ENCODE measurements at places on chromosomes 3 and 15.
A peak's percentile ranks its signal among the peaks of the same experiment; 100 is the strongest.

- no peak for DNase-seq
Measured at GRCh38 chr3:143252931-143253330, 133.4 kb downstream of the CHST2 start.

DNA sequence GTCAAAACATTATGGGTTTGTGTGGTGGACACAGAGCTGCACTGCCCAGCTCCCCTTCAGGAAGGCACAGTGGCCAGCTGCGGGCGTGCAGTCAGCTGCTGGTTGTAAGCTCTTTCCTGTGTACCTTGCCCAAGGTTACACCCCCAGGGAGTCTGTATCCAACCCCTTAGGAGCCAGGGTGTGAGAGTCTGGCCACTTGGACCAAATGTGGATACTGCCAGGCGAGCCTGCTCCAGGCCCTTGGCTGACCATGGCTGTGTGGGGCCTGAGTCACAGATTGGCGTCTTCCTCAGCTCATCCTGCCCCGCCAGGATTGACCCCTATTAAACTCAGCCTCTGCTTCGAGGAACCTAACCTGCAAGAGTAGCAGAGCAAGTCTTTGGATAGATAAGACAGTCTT, 56.9 kb downstream of the ABHD5 start:
- DNase-seq: no peak

DNA sequence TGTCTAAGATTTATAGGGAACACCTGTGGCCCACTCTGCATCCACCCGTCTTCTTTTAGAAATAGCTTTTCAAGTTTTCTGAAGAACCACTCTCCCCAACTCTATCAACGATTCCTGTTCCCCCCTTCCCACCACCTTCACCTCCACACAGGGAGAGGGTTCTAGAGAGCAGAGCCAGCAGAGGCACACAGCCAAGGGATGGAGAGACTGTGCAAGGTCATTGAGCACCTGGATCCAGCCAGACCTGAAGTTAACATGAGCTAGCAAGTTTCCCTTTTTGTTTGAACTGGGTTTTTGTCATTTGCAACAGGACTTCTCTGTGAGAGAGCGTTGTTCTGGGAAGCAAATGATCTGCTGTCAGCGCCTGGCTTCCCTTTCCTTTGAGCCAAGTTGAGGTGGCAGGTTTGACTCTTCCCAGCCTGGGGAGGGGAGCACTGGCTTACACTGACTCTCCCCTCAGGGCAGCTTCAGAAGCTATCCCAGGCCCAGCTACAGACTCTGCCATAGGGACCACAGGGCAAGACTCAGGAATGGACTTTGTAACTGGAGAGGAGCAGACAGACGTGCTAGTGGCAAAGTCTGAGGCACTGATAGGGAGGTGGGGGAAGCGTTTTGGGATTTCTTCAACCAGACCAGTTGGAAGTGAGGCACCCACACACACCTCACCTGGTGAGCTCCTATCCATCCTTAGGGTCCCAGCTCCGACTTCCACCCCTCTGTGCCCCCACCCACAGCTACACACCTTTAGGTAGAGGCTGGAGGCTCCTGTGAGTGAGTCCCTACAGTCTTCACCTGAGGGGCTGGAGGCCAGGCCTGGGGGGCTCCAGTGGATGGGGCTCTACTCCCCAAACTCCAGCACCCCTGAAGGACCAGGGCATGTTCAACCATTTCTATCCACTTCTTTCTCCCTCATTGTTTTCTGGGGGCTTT, 19.4 kb upstream of the PLXNA1 start:
- DNase-seq: no peak

DNA sequence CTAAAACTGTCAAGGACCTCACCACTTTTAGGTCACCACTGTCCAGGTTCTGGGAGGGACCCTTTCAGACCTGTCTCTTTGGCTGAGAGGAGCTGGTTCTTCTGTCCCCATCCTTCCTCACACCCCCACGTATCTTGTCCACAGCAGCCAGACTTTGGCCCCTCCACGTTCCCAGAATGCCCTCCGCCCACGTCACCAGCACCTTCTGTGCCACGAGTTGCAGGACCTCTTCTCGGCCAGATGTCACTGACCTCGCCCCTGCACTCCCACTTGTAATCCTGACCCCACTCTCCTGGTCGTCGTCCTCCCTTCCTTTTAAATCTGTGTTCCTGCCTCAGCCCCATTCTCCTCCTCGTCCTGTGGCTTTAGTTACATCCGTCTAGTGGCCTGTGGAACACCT, 22.6 kb upstream of the SEC13 start:
- no peak for DNase-seq

GRCh38 chr3:40765884-40766283, 241.1 kb downstream of the ZNF621 start:
- DNase-seq: no peak

- DNase-seq: peak; percentile 63
Measured at GRCh38 chr3:71779674-71780377, 5.1 kb downstream of the PROK2 start.

DNA sequence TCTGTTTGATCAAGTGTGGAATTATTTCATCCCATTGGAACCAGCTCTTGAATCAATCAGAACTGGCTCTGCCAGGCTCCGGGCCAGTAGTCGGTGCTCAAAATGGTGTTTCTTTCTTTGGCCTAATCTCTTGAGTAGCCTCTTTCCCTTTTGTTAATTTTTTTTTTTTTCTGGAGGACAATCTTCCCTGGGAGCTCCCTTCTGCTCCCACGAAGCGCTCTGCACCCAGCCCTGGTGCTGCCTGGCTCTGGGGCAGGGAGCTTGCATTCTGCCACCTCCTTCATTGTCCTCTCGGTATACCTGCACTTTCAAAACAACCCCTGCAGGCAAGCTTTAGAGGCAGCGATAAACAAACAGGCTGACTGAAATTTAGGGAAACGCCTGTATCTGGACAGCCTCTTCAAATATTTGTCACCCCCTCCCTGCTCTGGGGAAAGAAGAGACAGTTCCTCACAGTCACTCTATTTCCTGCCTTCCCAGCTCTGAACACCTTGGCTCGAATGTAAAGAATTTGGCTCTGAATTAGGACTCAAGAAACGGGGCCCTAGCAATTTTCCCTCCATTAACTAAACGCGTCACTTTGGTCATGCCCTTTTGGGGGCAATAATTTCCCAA, 1.1 kb upstream of the THSD4 start:
- DNase-seq: no peak

DNA sequence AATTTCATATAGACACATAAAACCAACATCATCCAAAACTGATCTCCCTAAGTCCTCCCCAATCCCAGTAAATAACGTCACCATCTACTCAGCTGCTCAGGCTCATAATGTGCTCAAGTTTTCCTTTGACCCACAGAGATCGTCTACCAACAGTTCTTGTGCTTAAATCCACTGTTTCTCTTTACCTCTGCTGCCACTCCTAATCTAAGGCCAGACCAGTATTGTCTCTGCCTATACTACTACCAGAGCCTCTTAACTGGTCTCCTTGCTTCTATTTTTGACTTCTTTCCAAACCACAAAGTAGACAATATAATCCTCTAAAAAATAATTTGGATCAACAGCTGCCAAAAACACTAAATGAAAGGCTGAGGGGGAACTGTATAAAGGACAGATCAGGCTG, 65.3 kb downstream of the CLASP2 start:
- peak; percentile 24 for DNase-seq

DNA sequence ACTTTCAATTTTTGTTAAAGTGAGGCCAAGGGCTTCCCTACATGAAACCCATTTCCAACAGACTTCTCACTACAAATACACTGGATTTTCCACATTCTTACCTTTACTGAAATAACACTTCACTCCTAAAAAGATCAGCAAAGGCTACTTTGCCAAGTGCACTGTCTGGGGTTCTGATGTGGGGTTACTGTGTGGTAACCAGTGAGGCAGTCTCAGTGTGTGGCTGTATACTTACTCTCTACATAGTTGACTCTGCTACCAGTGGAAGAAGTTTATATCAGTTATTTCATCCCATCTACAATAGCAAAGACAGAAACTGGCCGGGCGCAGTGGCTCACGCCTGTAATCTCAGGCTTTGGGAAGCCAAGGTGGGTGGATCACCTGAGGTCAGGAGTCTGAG, 5.6 kb downstream of the WDR82 start:
- DNase-seq: no peak

- no peak for DNase-seq
Measured at GRCh38 chr3:137061186-137061585, 103.4 kb downstream of the IL20RB start.

- peak; percentile 18 for DNase-seq
Measured at GRCh38 chr15:31302778-31303725, 23.6 kb upstream of the KLF13 start.

DNA sequence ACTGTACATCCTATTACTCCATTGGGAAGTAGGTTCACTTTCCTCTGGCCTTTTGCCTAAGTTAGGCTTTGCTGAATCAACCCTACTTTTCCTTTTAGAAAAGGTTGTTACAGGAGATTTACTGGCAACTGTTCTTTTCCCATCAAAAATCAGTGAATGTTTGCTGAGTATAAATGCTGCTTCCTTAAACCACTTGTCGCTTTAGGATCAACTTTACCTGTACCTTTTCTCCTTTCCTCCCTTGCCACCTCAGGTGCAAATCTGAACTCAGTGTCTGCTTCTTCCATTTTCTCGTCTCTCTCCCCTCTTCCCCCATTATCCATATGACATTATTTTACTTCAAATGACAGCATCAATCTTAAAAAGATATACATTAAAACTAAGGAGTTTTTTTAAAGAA, 69.5 kb upstream of the GOLGA6B start:
- DNase-seq: no peak

- no peak for DNase-seq
Measured at GRCh38 chr3:144272680-144273079, 301.1 kb downstream of the DIPK2A start.

DNA sequence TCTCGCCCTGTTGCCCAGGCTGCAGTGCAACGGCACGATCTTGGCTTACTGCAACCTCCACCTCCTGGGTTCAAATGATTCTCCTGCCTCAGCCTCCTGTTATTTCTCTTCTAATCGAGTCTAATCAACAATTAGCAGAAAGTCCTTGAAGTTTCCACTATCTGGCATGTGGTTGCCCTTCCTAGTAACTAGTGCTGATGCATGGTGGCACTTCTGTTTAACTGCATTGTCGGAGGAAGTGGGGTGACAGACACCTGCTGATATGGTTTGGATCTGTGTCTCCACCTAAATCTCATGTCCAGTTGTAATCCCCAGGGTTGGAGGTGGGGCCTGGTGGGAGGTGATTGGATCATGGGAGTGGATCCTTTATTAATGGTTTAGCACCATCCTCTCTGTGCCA, 9.2 kb downstream of the CRTAP start:
- DNase-seq: no peak

DNA sequence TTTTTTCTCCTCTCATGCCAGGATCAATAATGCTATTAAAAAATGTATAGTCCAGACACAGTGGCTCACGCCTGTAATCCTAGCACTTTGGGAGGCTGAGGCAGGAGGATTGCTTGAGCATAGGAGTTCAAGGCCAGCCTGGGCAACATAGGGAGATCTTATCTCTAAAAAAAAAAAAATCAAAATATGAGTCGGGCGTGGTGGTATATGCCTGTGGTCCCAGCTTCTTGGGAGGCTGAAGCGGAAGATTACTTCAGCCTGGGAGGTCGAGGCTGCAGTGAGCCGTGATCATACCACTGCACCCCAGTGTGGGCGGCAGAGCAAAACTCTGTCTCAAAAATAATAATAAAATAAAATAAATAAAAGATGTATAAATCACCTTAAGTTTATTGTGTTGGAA, 75.4 kb downstream of the WWTR1 start:
- no peak for DNase-seq

- no peak for DNase-seq
Measured at GRCh38 chr3:52773361-52774065, 2.8 kb upstream of the NEK4 start.

DNA sequence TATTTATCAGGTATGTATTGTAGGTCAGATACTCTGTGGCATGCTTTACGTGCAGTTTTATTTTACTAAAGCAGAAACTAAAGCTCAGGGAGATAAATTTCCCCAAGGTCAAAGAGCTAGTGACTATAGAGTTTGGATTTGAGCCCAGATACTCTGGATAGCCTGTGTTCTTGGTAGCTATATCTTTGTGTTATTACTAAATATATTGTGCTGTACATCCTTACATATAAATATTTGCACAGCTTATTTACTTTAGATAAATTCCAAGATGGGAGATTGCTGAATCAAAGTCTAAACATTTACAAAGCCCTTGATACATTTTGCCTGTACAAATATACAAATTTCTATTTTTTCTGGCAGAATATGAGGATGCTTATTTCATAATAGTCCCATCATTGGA, 660.9 kb upstream of the NAALADL2 start:
- no peak for DNase-seq

GRCh38 chr15:52230073-52230472, 38.9 kb upstream of the GNB5 start:
- no peak for DNase-seq

GRCh38 chr3:60240492-60240891, 1010.8 kb downstream of the FHIT start:
- no peak for DNase-seq

GRCh38 chr3:81793410-81793809, 32.0 kb upstream of the GBE1 start:
- DNase-seq: no peak

GRCh38 chr3:197427021-197427420, 128.6 kb upstream of the DLG1 start:
- DNase-seq: no peak

DNA sequence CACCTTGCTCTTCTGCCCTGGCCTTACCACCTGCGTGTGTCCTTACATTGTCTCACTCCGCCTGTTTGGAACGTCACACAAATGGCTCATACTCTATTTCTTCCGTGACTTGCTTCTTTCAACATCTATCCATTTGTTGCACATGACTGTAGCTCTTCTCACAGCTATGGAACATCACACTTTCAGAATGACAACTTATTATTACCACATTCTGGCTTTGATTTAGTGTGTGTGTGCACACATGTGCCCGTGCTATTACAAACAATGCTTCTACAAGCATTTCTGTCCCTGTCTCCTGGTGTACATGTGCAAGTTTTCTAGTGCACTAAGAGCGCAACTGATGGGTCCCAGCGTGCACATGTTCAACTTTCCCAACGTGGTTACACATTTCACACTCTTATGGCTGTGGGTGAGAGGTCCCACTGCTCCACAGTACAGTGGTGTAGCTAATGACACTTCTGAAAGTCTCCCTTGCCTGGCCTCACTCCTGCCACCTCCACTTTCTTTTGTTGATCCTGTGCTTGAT, 37.8 kb downstream of the PTH1R start:
- DNase-seq: no peak

- DNase-seq: no peak
Measured at GRCh38 chr15:89820666-89821611, 6.3 kb upstream of the ANPEP start.

DNA sequence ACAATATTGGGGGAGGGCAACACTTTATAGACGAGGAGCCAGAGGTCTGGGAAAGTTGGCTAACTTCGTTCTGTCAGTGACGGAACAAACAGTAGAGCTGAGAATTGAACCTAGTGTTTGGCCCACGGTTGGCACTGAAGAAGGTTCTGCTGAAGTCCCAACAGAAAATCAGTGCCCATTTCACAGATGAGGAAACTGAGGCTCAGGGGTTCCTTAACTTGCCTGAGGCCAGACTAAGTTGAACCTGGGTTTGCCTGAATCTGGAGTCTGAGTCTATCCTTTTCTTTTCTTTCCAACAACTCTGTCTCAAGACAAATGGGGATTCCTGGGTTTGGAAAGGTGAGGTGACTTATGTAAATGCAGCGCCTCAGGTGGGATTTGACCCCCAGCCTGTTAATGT, 55.1 kb downstream of the SLC6A6 start:
- DNase-seq: no peak

GRCh38 chr3:143348486-143349327, 229.1 kb downstream of the CHST2 start:
- DNase-seq: peak; percentile 45

- no peak for DNase-seq
Measured at GRCh38 chr15:67092752-67093503, 27.5 kb downstream of the SMAD3 start.
